ENCODE measurements at places on chromosomes 7 and 10. TPM values are rescaled to one million over a fixed set of nuclear protein-coding genes. Genes with fewer than 3 reads are reported as not detected.

The NODAL gene
- 0.21 TPM for total RNA-seq

The TRIM4 gene
- total RNA-seq: 13.5 TPM

The NKX1-2 gene
- total RNA-seq: 0.05 TPM

The ARHGEF35 gene
- total RNA-seq: 0.58 TPM

The ETV1 gene
- total RNA-seq: 20.2 TPM

The SNCG gene
- total RNA-seq: 572 TPM

The MAD1L1 gene
- total RNA-seq: 29.2 TPM

The MGAM2 gene
- under 0.01 TPM for total RNA-seq

The TFPI2 gene
- 169 TPM for total RNA-seq

The GIMAP1 gene
- total RNA-seq: 0.16 TPM

The SVIL gene
- 16.8 TPM for total RNA-seq

The PON3 gene
- not detected for total RNA-seq

The PRPS1L1 gene
- not detected for total RNA-seq

DNA sequence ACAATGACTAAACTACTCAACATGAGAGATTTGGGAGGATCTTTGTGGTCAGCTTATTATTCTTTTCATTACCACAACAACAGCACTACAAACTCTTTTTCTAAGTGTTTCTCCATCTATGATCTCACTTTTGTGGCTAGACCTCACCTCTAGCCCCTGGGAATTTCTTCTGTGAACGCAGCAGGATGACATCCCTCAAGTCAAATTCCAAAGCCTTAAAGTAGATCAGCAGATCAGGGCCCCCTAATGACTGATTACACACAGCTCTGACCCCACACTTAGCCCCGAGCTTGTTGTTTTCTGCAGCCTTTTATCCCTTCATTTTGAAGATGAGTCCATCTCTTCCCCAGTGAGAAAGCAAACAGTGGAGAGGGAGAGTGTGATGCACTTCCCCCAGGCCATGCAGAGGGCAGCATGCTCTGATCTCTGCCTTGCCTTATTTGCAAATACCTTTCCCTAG lies 27.3 kb downstream of the TFAM start:
- no peak for ATAC-seq

GRCh38 chr7:47577321-47577919 lies 4.5 kb downstream of the TNS3 start:
- ATAC-seq: no peak

GRCh38 chr10:128612631-128613030 lies 486.4 kb upstream of the MKI67 start:
- ATAC-seq: no peak

DNA sequence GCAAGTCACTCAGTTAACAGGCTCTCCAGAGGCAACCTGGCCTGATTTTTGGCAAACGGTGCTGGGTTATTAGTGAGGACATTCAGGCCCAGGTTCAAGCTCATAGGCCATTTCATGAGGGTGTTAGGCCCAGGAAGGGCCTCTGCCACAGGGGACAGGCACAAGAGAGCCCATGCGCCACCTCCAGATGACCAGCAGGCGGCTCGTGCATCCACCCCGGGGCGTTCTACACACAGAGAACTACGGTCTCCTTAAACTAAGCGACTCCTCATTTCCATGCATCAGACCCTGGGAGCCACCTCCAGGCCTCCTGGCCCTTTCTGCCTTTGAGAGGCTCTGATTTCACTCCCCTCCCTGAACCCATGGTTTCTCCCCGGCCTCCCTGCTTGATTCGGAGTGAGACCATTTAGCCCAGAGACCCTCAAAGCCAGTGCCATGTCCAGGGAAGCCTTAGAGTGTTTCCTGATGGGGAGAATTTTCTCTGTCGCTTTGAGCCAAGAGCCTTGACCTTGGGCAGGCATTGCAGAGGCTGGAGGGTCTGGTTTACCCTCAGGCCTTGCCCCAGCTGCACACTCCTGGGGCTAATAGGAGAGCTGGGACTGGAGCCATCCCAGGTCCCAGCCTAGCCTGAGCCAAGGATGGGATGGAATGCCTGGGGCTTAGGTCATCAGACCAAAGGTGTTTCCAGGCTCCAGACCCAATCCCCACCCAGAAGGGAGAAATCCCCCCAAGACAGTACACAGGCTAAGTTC lies 188.0 kb downstream of the GRID1 start:
- ATAC-seq: peak; percentile 29

GRCh38 chr7:42139751-42140150 lies 97.3 kb downstream of the GLI3 start:
- ATAC-seq: no peak

- ATAC-seq: no peak
Measured at GRCh38 chr10:100939763-100940344, 27.1 kb downstream of the SLF2 start.

DNA sequence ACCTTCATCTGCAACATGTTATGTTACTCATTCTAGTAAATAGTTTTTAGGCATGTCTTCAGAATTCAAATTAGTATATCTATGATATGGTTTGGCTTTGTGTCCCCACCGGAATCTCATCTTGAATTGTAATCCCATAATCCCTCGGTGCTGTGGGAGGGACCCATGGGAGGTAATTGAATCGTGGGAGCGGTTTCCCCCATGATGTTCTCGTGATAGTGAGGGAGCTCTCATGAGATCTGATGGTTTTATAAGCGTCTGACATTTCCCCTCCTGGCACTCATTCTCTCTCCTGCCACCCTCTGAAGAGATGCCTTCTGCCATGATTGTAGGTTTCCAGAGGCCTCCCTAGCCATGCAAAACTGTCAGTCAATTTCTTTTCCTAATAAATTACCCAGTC lies 20.4 kb upstream of the GPR37 start:
- ATAC-seq: no peak

- ATAC-seq: peak; percentile 77
Measured at GRCh38 chr7:26201247-26202018, at the start of gene CBX3. Gene CBX3, plus strand, starts transcription at chr7:26201745. Its CDS starts 1,254 bp downstream, at chr7:26202999.

- ATAC-seq: no peak
Measured at GRCh38 chr7:96685755-96686154, 23.9 kb downstream of the SEM1 start.

- ATAC-seq: no peak
Measured at GRCh38 chr7:124652237-124652636, 113.4 kb downstream of the GPR37 start.

DNA sequence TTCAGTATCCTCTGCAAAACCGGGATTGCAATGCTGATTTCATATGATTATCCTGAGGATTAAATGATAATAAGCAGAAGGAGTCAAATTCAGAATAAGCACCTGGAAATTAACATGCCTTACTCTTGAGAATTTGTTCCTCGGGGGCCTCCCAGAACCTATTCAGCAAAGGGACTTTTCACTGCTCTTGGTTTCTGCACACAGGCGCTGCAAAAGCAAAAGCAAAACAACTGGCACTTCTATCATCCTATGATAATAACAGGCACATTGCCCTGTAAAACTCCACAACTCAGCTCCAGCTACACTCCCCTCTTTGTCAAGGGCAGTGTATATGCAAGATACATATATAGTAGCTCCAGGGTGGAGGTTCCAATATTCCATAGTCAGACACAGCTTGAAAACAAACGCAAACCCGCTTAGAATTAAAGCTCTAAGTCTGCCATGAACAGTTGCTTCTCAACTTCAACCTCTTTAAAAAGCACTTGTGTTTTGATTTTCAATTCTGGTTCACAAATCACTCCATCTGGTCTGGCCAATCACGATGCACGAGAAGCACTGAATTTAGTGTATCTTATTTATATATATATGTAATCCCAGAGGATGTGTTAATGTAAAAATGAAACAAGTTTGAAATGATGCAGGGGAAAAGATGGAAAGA lies 119.9 kb upstream of the PTER start:
- no peak for ATAC-seq

- ATAC-seq: no peak
Measured at GRCh38 chr10:91287912-91288311, 67.4 kb downstream of the PCGF5 start.

DNA sequence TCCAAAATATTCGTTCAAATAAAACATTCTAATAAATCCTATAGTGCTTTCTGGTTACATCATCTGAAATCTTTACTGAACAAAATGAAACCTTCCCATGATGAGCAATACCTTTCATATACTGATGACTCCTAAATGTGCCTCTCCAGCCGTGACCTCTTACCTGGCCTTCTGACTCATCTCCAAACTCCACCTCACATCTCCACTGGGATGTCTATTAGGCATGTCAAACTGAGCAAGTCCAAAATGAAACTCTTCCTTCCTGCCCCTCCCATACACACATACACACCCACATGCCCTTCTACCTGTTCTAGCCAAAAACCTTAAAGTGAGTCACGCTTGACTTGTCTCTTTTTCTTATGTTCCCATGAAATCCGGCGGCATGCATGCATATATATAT lies 22.9 kb downstream of the GSAP start:
- ATAC-seq: peak; percentile 38

DNA sequence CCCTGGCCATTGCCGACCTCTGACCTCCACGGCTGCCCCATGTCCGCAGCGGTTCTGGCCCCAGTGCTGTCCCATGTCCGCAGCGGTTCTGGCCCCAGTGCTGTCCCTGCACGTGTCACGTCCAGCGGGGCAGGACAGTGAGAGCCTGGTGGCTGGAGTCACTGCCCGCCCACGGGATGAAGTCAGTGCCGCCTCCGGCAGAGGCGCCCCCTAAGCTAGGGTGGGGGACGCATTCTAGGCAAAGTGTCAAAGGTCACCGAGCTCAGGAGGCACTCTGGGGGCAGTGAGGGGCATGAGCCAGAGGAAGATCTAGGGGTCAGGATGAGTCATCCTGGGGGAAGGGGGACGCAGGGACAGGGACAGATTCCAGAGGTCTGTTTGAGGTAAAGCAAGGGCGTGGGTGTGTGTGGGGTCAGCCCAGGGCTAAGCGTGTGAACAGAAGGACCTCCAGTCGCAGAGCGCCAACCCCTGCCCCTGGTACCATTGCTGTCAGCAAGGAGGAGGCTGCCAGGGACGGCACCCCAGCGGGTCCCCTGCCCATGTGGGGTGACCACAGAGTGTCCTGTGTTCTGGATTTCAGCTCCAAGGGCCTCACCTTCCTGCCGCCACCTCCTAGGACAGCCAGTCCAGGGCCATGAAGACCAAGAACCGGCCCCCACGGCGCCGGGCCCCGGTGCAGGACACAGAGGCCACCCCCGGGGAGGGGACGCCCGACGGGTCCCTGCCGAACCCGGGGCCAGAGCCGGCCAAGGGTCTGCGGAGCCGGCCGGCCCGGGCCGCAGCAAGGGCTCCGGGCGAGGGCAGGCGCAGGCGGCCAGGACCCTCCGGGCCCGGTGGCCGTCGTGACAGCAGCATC lies 665 bp downstream of the BHLHA15 start:
- ATAC-seq: no peak

DNA sequence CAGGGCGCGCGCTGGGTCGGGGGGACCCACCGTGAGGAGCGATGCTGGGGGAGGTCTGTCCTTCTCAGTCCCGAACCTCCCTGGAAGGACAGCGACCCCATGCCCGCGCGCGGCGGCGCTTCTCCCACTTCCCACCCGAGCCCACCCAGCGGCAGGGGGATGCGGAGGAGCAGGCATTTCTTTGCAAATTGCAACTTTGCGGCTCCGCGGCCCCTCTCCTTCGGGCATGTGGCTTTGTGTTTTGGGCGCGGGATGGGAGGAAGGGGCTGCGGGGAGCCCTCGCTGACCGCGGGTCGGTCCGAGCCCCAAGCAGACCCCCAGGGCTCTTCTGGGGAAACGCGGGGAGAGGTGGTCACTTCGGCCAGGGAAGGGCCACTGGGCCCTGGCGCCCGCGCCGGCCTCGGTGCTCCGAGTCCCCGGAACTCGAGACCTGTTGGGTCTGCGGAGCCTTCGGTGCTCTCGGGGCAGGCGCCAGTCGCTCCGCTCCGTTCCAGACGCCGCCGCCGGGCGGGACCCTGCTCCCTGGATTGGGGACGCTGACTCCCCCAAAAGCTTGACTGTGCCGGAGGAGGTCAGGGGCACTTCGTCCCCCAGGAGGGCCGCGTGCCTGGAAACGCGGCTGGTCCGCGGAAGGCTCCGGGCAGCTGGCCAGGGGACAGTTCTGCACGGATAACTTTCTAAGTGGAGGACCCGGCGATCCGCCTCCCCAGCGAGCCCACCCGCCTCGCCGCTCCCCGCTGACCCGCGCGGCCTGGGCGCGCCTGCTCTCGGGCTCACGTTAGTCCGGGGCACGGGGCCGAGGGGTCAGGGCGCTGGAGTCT lies 164.2 kb upstream of the DPP6 start:
- no peak for ATAC-seq

- no peak for ATAC-seq
Measured at GRCh38 chr7:158819571-158820203, 9.6 kb downstream of the ESYT2 start.

DNA sequence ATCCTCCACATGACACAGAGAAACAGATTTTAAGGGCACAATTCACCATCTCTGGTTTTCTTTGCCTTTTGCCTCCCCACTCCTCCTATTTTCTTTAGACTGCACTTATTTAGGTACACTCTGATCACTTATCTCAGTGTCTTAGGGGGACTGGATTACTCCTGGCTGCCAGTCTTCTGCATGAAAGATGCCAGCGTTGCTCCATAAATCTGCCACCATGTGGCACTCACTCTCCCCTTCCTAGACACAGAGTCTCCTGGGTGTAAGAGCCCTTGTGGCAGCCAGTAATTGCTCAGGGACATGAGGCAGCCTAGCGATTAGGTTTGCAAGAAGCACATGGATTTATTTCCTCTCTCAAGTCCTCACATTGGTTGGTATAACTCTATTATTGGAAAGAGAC lies 34.5 kb upstream of the RBM20 start:
- peak; percentile 69 for ATAC-seq

GRCh38 chr10:85643845-85644525 lies 722.6 kb downstream of the GRID1 start:
- no peak for ATAC-seq

DNA sequence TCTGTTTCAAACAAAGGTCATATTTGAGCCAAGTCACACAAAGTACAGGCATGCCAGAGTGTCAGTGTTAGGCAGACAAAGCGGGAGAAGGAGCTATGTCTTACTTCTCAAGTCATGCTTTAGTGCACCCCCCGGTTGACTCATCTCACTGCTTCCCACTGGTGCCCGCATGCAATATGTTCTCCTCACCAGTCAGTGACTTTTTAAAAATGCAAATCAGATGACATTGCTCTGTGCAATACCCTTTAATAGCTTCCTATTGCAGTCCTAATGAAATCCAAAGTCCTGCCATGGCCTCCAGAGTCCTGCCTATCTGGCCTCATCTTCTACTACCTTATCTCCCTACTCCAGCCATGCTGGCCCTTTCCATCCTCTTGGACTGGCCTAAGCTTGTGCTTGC lies 429.1 kb downstream of the ACTR3B start:
- ATAC-seq: no peak
